ENCODE measurements at places on chromosomes 16 and 17.

DNA sequence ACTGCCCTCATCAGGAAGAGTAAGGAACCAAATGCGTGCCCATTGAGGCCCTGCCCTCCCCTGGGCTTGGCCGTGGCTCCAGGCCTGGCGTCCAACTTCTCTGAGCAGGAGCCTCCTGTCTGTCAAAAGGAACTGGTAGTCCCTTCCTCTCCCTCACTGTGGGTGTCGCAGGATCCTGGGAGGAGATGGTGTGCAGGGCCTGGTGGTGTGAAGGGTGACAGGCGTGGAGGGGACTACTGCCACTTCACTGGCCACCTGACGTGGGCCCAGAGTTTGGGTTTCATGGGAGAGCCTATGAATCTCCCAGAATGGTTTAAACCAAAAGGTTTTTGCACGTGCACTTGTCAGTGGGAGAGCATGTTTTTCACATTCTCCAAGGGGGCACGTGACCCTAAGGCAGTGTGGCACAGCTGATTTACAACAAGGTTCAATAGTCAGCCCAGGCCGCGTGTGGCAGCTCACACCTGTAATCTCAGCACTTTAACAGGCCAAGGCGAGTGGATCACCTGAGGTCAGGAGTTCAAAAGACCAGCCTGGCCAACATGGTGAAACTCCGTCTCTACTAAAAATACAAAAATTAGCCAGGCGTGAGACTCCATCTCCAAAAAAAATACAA is 12.5 kb downstream of the ARL2BP start:
- peak; percentile 29 for DNase-seq

DNA sequence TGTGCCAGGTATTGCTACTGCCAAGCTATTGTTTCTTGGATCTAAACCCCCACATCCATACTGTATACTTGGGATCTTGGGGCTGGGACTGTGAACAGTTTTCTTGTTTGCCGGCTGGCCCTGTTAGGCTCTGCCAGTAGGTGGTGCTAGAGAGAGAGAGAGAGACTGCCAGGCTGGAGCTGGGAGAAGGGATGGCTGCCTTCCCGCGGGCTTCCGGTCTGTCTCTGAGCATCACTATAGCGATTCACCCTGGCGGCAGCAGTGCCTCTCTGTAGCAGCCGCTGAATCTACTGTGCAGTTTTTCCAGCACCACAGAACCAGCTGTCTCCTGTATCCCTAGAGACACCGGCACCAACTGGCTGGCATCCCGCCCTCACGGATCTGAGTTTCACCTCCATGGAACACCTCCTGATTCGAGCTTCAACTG is 201.2 kb downstream of the UTP18 start:
- DNase-seq, result peak; percentile 94

- DNase-seq, result no peak
Observed at GRCh38 chr17:41893384-41893783, 25.4 kb downstream of the ACLY start.

- DNase-seq, result no peak
Observed at GRCh38 chr17:77555121-77555591, 403.3 kb upstream of the TNRC6C start.

DNA sequence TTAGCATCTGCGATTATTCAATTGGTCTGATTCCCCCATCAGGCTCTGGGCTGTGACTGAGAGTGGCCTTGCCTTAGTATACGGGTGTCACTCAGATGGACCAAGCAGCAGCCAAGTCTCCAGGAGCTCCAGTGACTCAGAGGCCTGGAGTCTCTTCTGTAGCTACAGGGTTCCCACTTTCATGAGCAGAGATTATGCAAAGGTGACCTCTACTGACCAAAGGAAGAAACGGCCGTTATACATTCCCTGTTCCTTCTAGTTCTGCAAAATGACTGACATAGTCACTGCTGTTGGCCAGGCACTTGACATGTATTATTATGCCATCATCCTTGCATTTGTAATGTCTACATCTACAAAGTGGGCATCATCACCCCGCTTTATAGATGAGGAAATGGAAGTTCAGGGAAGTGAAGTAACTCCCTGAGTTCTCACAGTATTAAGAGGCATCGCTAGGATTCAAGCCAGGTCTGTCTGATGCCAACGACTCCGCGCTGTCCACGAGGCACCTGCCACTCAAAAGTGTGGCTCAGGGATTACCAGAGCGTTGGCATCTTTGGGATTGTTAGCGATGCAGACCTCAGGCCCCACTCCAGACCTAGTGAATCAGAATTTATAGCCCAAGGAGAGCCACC is 23.3 kb downstream of the SLC38A7 start:
- peak; percentile 90 for DNase-seq

DNA sequence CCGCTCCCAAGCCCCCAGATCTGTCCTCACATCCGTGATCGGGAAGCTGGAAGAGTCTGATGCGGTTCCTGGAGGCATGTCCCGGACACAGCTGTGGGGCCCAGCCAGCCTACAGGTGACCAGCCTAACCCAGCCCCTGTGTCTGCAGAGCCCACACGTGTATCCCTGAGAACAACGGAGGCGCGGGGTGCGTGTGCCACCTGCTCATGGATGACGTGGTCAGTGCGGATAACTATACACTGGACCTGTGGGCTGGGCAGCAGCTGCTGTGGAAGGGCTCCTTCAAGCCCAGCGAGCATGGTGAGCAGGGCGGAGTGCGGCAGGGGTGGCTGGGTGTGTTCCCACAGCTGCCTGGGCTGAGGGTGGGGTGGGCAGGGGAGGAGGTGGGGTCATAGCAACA is 30.9 kb downstream of the IL4R start:
- DNase-seq, result no peak

- DNase-seq, result no peak
Observed at GRCh38 chr16:50121278-50121677, 31.8 kb upstream of the TENT4B start.

- DNase-seq, result no peak
Observed at GRCh38 chr16:9302072-9302471, 210.6 kb downstream of the HAPSTR1 start.

DNA sequence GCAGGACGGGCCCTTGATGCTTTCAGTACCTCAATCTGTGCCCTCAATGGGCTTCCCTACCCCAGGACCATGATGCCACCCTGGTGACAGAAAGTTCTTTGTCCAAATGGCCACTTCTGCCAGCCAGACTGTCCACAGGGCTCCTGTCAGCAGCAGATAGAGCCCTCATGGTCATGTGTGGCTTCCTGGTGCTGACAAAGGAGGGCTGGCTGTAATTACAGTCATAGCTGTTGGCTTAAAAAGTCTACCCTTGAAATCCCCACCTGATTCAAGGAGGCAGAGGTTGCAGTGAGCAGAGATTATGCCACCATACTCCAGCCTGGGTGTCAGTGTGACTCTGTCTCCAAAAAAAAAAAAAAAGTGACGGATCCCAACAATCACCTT is 3.3 kb downstream of the TRPV2 start:
- DNase-seq, result no peak

GRCh38 chr16:84829168-84829965 is 9.6 kb downstream of the CRISPLD2 start:
- no peak for DNase-seq

DNA sequence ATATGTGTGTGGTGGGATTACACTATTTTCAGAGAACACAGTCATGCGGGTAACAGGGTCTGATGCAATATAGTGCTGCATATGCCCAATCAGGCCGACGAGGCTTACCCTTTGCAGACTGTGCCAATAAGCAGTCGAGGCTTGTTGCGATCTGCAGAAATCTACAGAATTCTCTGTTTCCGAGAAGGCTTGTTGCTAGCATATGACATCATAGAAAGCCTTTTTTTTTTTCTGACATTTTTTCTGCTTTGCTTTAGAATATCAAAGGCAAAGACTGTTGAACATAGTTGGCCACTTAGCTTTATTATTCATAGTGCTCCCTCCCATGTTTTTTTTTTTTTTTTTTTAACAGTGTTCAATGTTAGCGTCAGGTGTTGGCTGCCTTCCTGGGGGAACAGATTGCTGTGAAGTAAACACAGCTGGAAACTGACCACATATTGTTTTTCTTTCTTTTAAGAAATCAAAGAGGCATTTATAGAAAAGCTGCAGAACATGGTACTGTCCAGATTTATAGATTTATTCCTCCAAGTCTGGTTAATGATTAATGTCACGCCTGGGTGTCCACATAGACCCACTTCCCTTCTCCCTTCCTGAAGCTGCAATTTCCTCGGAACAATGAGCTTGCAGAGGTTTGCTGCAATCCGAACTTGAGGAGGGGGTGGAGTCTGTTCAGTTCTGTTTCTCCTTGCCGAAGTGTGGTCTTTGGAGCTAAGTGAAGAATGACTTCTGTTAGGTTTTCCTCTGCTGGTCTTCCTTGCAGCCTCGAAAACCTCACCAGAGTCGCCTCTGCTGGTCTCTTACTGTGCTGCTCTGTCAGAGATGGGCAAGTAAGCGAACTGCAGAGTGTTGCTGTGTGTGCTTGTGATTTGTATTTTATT is 87.3 kb downstream of the MAP2K6 start:
- DNase-seq, result peak; percentile 84

DNA sequence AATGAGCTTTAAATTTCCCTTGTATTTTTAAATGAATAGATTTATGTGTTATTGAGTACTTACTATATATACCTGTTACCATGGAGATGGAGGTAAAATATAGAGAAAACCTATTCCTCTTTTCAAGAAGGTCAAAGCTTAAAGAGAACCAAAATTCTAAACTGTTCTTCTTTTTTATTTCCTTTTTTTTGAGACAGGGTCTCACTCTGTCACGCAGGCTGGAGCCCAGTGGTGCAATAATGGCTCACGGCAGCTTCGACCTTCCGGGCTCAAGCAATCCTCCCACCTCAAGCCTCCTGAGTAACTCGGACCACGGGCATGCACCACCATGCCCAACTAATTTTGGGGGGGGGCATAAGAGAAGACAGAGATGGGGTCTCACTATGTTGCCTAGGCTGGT is 25.0 kb upstream of the TMEM97 start:
- no peak for DNase-seq

- no peak for DNase-seq
Observed at GRCh38 chr17:27665549-27665948, 34.6 kb downstream of the LGALS9 start.

GRCh38 chr17:33292981-33293867 is at the start of gene ASIC2:
TSS of gene ASIC2 (minus strand) at chr17:33293295.
- peak; percentile 84 for DNase-seq

DNA sequence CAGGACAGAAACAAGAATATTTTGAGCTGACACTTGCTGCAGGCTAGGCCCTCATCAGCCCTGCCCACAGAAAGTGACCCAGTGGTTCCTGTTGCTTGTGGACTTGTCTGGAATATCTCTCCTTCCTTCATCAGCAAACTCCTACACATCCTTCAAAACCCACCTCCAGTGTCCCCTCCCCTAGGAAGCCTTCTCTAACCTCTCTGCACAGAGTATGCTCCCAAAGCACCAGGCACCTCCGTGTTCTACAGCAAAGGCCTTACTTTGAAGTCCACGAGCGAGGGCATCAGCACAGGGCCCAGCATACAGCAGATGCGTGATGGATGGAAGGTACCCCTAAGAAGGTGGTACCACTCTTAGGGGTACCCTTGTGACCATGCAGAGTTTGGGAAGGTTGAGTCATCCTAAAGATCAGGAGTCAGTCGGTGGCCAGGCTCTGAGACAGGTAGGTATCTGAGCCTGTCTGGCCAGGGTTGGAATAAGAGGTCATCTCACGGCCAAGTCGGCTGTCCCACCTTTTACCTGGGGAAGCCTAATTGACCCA is 2.0 kb downstream of the CCDC102A start:
- DNase-seq, result no peak

DNA sequence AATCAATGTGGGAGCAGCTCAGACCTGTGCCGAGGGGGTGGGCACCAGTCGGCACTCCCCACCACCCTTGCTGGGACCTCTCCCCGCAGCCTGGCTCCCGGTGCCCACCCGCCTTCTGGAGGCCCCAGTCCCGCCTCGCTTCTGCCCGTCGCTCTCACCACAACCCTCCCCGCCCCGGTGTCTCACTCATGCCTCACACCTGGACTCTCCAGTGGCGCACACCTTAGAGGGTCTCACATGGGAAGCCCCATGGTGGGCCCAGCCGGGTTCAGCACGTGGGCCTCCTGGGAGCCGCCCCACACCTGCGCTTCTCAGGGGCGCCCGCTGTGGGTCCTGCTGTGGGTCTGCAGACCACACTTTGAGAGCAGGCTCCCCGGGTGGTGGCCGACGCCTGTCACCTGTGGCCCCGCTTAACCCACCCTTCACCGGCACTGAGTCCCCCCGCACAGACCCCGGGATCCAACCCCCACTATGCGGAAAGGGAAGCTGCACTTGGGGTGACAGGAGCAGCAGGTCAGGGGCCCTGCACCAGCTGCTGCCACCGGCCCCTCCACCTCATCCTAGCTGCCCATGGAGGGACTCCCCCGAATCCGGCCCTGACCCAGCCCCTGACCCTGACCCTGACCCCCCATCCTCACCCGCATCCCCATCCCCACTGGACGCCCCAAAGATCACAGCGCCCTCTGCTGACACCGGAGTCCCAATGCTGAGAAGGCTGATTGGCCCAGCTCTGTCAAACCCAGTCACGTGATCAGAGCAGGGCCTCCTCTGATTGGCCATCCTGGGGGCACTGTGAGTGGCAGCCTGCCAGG is 27.4 kb upstream of the SLC38A10 start:
- DNase-seq, result no peak

- DNase-seq, result no peak
Observed at GRCh38 chr17:1431631-1432104, 24.4 kb downstream of the CRK start.

GRCh38 chr17:63460018-63460417 is 13.9 kb upstream of the CYB561 start:
- DNase-seq, result peak; percentile 62

DNA sequence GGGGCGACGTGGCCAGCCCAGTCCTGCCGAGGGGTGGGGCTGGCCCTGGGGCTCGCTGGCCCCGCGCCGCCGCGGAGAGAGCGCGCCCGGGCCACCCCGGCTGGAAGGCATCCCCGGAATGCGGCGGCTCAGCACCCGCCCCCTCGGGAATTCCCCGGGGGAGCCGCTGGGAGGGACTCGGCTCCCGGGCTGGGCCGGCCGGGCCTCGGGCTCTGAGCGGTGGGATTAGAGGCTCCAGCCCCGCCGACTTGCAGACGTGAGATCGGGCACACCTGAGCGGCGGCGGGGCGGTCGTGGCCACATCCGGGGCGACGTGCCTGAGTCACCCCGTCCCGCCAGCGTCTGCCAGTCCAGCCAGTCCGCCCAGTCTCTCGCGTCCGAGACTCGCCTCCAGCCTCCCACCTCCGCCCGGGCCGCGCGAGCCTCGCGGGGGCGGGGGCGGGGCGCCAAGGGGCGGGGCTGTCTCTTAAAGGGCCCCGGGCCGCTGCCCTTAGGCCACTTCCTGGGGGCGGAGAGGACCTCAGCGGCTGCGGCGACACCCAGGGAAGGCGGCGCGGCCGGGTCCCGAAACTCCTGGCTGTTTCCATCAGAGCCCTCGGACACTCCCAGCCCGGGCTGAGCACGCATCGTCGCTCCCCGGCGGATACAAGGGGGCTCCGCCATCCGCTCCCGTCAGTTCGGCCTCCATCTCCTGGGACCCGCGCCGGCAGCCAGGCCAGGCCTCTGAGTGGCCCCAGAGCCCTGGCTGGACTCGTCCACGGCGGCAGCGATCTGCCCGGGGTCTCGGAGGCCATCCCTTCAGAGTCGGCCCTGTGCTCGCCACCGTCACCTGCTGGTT is at the start of gene KCTD11:
KCTD11 (plus strand) TSS at position 498 of the 838 bp plus-strand sequence.
- DNase-seq, result peak; percentile 100

- peak; percentile 93 for DNase-seq
Observed at GRCh38 chr16:11078812-11079459, 134.6 kb downstream of the CLEC16A start.
